GM13976 (cell line): ENCODE measurements at places on chromosomes 12 and 14.

DNA sequence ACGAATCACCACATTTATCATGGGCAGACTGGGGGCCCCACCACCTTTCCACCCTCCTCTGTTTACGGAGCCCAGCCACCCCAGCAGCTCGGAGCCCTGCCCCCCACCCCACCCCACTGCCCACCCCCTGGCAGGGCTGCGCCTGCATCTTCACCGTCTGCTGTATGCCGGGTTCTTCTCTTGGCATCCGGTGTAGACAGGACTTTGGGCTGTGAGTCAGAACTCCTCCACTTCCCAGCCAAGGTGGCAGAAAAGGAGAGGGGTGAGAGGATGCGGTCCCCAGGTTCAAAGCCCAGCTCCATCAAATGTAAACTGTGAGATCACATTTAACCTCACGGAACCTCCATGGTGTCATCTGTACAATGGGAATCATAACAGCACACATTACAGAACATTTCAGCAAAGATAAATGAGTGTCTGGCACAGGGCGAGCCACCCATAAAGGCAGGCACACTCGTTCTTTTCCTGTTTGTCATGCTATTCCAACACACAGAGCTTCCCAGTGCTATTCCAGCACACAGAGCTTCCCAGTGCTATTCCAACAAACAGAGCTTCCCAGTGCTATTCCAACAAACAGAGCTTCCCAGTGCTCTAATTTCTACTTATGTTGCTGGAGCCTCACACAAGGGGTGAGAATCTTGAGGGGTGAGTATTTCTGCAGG, 292.7 kb upstream of the RTL1 start:
- DNase-seq: no peak

- DNase-seq: no peak
Measured at GRCh38 chr12:2097617-2098016, 44.8 kb downstream of the CACNA1C start.

DNA sequence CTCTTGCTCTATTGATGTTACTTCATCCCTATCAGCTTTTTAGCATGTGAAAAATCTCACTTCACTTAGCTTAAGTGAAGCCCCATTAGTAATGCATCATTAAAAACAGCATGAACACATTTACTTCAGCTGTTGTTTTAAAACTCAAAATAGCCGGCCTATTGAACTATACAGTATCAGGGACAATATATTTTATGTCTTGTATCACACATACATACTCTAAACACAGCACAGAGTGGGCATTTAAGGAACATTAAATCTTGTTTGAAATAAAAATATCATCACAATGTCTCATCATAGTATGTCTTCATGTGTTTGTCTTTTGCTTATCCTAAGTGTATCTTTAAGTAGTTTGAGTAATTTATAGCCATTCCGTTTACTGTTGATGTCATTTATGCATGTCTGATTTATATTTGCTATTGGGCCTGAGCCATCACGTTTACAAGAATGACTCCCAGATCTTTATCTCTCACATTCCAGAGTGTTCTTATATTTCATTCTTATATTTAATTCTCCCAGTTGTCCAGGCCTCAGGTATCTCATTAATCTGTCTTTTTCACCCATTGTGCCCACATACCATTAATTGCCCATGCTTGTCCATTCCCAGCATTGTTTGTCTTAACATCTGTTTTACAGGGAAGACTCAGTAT, 57.5 kb downstream of the ARHGAP5 start:
- no peak for DNase-seq

DNA sequence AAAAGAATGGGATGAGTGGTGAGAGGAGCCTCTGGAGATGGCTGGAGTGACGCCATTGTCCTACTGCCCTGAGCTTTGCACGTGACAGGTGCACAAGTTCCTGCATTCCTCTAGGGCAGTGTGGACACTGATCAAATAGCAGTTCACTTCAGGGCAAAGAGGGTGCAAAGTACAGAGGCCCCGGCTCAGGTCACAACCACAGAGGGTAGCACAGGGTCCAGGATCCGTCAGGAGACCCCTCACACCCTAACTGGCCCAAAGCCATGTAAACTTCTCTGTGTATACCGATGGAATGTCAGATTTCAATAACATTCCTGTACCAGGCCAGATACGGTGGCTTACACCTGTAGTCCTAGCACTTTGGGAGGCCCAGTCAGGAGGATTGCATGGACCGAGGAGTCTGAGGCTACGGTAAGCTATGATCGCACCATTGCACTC, 10.4 kb upstream of the FBLN5 start:
- DNase-seq: no peak

- DNase-seq: peak; percentile 73
Measured at GRCh38 chr14:103334644-103335622, 896 bp downstream of the EIF5 start.

DNA sequence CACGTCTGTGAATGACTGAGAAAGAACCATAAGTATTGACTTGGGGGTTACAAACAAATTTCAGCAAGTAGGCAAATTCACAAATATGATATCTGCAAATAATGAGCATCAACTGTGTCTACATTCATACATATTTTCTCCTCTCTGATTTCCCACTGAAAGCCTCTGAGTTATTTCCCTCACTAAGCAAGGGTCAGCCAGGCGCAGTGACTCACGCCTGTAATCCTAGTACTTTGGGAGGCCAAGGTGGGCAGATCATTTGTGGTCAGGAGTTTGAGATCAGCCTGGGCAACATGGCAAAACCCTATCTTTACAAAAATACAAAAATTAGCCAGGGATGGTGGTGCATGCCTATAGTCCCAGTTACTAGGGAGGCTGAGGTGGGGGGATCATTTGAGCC, 80.8 kb downstream of the SLC25A21 start:
- no peak for DNase-seq
